Activated CD4-positive, CD25-positive, alpha-beta regulatory T cell (primary cell): ENCODE measurements at places on chromosomes 1 and 21.

GRCh38 chr1:38746941-38747600 is 112.5 kb downstream of the RRAGC start:
- DNase-seq = no peak

DNA sequence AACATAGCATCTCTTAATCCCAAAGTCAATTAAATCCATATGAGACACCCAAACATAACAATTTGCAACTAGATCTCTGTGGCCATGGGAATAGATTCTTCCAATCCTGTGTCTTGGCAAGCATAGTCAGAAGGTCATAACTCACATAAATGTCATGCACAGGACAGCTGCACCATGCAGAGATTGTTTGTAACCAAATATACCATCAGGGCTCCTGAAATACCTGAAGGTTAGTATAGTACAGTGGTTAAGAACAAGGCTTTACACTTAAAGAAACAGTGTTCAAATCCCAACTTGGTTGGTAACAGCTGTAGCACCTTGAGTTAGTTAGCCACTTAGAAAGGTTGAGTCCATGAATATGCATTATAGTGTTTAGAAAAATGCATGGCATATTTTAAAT is 82.6 kb upstream of the CCDC190 start:
- no peak for DNase-seq

DNA sequence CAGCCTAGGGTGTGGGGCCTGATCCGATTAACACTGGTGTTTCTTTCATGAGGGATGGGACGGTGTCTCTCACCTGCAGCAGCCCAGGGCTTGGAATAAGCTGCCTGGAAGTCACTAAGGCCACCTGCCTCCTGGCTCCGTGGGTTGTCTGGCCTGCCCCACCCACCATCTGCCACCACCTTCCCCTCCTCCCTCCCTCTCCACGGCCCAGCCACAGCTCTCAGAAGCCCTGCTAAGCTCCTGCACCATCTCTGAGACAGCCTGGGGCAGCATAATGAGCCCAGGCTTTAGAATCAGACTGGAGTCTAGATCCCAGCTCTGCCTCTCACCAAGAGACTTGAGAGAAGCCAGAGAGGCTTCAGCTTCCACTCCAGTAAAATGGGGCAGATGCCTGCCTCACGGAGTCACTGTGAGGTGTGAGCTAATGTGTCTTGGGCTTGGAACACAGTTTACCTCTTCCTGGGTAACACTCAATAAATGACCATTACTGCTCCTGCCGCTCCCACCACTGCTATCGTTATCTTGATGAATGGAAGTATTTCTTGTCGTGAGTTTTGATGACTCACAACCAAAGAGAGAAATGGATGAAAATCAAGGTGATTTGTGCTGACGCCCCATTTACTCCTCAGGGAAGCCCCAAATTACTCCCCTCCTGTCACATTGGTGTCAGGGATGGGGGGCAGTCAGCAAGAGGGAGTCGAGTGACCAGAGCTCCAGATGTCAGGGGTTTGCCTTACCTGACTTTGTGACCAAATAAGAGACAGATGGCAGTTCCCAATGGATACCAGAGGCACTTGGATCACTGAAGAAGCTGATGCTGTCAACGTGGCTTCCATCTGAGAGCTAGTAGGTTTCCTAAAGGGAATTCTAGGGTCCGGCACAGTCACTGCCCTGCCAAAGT is 23.5 kb upstream of the C1QA start:
- DNase-seq = no peak

DNA sequence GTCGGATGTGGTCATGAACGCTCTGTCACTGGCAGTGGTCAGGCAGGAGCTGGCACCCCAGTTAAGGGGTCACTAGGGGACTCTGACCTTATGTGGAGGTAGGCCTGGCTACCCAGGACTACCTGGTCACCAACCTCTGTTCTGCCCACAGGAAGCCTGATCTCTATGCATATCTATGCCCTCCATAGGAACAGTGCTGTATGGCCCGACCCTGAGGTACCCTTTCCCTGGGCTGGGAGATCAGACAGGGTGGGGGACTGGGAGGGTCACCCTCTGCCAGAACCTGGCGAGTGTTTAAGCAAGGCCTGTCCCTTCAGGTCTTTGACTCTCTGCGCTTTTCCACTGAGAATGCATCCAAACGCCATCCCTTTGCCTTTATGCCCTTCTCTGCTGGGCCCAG is 19.0 kb downstream of the CYP4B1 start:
- no peak for DNase-seq

DNA sequence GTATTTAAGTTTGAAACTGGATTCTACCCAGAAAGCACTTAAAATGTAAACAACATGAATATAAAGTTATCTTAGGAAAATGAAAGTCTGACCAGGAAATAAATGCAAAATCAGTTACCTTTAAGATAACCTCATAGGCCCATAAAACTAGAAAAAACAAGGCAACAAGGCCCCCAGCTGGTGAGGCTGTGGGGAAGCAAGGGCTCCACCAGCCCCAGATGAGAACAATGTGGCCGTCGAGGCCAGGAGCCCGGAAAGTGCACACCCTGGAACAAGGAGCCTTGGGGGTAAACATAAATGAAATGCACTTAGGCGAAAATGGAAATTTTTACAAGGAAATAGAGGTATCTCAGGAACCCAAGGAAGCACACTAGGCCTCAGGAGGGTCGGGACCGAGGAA is 37.9 kb upstream of the BMP8B start:
- no peak for DNase-seq

- no peak for DNase-seq
Observed at GRCh38 chr1:35222322-35223083, 29.6 kb upstream of the SFPQ start.

DNA sequence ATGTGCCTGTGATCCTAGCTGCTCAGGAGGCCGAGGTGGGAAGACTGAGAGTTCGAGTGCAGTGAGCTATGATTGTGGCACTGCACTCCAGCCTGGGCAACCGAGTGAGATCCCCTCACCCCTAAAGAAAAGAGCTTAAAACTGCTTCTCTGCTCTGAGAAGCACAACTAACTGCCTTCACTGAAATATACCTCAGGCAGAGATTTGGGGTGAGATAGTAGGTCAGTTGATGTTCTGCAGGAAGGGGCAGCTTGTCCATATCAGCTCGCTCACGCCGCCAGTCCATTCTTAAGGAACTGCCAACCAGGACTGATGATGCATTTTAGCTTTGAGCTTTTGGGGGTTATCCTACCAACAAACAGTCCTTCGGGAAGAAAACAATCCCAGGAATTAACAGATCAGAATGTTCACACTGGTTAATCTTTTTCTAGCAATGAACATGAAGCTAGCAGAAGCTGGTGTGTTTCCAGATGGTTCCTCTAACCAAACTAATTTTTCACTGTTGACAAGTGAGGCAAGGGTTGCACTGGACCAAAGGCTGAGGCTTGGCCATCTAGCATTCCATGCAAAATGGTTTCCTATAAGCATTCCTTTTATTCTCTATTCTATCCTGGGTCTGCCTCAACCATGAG is 31.6 kb downstream of the LHX4 start:
- DNase-seq = no peak

DNA sequence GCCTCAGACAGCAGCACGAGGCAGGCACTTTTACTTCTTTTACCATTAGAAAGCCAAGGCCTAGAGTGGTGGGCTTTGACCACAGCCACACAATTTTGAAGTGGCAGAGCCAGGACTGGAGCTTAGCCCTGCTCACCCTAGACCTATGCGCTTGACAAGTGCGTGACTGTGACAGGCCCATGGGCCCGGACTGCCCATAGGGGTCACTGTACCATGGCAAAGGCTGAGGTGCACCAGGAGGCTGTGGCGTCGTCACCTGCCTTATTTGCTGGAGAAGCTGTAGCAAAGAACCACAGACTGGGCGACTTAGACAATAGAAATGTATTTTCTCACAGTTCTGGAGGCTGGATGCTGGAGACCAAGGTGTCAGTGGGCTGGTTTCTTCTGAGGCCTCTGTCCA is 2.6 kb upstream of the TMEM82 start:
- DNase-seq = no peak

GRCh38 chr1:50237056-50237455 is 128.3 kb downstream of the ELAVL4 start:
- no peak for DNase-seq

- no peak for DNase-seq
Observed at GRCh38 chr21:23955135-23955843, 1652.0 kb downstream of the MRPL39 start.

- DNase-seq = no peak
Observed at GRCh38 chr1:94283462-94283861, 46.1 kb upstream of the ARHGAP29 start.

DNA sequence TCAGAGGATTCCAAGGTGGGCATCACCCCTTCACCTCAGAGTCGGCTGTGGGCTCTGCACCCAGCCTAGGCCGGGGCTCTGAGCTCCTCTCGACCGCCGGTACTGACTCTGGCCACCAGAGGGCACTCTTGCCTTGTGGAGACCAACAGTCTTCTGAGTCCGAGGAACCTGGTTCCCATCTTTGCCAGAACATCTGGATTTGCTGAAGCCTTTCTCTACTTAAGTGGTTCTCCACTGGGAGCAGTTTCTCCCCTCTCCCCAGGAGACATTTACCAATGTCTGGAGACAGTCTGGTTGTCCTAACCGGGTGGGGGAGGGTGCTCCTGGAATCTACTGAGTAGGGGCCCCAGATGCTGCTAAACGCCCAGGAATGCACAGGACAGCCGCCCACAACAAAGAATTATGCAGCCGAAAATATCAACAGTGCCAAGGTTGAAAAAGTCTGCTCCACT is 9.4 kb downstream of the ETV3L start:
- peak; percentile 86 for DNase-seq

DNA sequence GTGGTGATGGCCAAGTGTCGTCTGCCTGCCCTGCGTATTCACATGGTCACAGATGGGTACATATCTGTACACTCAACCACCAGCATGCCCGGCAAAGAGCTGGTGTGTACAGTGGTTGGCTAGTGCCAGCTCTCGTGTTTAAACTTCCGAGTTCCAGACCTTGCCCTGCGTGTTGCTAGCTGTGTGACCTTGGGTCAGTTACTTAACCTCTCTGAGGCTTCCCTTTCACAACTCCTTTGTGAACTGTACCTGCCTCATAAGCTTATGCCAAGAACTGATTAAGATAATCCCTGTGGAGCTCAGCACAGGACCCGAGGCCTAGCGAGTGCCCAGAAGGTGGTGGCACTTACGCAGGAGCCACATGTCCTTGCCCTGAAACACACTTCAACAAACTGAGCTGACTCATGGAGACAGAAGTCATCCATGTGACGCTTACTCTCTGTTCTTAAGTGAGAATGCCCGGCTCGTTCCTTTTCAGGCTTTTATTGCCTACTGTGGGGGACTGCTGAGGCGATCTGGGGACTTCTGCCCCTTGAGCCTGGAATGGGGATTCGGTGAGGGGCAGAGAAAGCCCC is 55.4 kb downstream of the ALPL start:
- DNase-seq = no peak

- DNase-seq = no peak
Observed at GRCh38 chr1:99662539-99663080, 16.7 kb downstream of the PALMD start.

DNA sequence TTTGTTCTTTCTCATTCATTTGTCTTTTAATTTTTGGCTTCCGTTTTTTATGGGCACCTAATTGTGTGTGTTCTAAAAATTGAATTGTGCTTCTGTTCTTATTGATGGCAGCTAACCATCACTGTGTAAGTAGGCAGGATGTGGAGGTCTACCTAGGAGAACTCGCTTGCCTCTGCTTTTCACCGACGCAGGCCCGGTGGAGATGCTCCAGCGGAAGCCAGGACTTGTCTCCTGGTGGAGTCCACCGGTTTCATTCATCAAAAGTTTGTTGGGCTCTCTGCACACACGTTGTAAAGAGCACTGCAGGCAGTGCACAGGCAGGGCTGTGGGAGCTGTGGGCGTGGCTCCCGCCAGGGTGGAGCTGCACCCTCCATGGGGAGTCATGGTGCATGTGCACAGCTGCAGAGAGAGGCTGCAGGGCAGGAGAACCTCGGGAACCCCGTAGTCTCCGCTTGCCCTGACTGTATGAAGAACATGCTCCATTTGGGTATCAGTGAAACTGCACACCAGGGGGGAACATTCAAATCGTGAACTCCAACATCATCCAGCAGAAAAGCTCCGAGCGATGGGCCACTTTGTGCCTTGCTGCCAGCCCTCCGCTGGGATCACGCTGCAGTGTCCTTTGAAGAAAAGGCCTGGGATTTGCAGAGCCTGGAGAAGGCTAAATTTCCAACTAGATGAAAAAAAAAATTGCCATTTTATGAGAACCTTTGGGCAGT is 6.0 kb upstream of the C1orf174 start:
- no peak for DNase-seq

DNA sequence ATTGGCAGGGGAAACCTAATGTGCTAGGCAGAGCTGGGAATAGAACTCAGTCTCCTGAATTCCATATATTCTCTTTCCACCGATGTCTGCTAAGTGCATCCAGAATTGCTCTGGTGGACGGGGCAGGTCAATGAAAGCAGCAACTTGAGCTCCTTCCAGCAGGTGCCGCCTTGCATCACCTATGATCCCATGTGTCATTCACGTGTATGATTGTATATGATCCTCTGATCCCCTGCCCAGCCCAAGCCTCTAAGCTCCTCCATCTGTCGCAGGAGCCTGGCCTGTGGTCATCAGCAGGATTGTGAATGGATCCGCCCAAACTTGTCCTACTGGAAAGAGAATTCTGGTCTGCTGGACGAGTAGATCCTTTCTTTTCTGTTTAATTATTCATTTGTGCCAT is 13.1 kb downstream of the ACTA1 start:
- DNase-seq = no peak

GRCh38 chr21:20968391-20968790 is 29.8 kb upstream of the NCAM2 start:
- DNase-seq = no peak

DNA sequence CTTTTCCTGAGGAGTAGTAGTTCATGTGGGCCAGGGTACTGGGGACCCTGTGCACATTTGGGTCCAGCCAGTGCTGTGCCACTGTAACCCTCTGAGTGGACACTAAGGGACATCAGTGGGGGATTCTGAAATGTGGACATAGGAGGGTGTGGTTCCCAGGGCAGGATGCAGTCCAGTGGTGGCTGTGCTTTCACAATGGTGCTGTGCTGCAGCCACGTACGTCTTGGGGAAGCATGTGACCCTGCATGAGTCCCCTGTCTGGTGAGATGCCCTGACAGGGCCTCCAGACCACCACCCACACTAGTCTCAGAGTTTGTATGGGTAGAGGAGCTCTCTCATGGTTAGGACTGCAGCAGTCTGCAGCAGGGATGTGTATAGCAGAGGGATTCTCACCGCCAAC is 37.8 kb upstream of the WNT2B start:
- DNase-seq = no peak

- no peak for DNase-seq
Observed at GRCh38 chr1:206702803-206703202, 18.1 kb downstream of the MAPKAPK2 start.

DNA sequence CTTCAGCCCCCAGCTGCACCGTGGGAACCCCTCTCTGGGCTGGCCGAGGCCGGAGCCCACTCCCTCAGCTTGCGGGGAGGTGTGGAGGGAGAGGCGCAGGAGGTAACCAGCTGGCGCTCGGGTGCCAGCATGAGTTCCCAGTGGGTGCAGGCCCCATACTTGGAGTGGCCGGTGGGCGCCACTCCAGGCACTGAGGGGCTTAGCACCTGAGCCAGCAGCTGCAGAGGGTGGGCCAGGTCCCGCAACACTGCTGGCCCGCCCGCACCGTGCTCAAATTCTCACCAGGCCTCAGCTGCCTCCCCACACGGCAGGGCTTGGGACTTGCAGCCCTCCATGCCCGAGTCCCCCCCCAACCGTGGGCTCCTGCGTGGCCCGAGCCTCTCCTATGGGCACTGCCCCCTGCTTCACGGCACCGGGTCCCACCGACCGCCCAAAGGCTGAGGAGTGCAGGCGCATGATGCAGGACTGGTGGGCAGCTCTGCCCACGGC is 47.2 kb downstream of the LRRC53 start:
- DNase-seq = no peak

- no peak for DNase-seq
Observed at GRCh38 chr1:109314795-109315194, 8.0 kb upstream of the MYBPHL start.

GRCh38 chr1:76786222-76786621 is 81.1 kb upstream of the ST6GALNAC5 start:
- no peak for DNase-seq
